CD8-positive, alpha-beta memory T cell (primary cell): ENCODE measurements at places on chromosomes 5 and 9. TPM values are rescaled to one million over a fixed set of nuclear protein-coding genes. Genes with fewer than 3 reads are reported as not detected.

DNA sequence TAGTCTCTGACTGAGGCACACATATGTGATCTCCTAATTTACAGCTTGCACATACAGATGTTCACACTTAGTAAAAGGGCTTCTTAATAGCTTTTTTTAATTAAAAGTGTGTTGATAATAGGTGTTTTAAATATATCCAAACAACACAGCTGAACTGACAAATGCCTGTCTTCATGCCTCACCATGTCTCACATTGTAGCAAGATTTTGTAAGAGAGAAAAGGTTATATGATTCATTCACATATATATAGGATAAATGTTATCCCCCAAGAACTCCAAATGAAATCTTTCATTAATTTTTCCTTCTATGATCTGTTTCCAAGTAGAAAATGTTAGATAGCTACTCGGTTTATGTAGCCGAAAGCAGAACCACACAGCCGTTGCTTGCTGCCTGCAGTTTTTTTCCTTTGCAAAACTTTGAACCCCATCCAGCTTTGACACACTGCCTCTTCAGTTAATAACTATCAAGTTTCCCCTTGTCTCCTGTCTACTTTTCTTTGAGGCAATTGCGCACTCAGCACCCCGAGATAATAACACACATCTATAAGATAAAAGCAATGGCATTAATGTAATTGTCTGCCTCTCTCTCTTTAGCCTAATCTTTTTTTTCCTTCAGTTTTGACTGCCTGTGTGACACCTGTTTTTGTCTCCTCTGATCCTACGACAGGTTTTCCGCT, 299.2 kb downstream of the BNC2 start:
- no peak for DNase-seq

GRCh38 chr9:126233913-126234525, 92.6 kb upstream of the MVB12B start:
- DNase-seq: no peak

DNA sequence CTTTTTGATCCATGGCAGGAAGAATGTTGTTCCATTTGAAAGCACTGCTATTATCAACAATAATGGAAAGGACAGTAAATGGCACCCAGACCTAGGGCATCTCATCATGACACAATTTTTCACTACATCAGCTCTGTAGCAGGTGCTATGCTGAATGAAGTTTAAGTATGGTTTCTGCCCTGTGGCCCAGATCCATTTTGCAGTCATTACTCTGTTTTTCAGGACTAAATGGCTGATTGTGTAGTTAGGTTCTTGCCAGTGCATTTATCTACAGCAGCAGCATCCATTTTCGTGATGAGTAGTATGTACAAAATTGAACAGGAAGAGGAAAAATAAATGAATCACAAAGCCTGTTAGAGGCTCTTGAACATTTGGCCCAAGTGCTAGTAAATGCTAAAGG, 270.5 kb upstream of the CD180 start:
- no peak for DNase-seq

- no peak for DNase-seq
Measured at GRCh38 chr5:133140311-133140710, 88.5 kb downstream of the HSPA4 start.

SMIM15 gene
- total RNA-seq: 88.7 TPM
